ENCODE measurements at places on chromosomes 7 and 10.
A peak's percentile ranks its signal among the peaks of the same experiment; 100 is the strongest.

- DNase-seq: no peak
Observed at GRCh38 chr7:42476255-42476654, 239.2 kb upstream of the GLI3 start.

DNA sequence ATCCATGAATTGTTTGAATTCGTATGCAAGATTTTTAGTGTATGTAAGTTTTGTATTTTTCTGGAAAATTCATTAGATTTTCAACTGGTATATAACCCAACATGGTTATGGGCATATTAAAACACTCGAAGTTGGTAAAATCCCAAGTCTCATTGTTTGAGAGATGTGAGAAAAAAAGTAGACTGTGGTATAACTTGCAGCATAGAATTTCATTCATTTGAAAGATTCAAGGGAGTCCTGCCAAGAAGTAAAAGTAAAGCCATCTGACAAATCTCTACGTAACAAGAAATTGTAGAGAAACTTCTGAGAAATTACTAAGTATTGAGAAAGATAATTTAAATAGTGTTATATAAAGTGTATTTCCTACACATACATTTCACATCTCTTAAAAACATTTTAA lies 40.2 kb downstream of the SEMA3E start:
- DNase-seq: no peak

DNA sequence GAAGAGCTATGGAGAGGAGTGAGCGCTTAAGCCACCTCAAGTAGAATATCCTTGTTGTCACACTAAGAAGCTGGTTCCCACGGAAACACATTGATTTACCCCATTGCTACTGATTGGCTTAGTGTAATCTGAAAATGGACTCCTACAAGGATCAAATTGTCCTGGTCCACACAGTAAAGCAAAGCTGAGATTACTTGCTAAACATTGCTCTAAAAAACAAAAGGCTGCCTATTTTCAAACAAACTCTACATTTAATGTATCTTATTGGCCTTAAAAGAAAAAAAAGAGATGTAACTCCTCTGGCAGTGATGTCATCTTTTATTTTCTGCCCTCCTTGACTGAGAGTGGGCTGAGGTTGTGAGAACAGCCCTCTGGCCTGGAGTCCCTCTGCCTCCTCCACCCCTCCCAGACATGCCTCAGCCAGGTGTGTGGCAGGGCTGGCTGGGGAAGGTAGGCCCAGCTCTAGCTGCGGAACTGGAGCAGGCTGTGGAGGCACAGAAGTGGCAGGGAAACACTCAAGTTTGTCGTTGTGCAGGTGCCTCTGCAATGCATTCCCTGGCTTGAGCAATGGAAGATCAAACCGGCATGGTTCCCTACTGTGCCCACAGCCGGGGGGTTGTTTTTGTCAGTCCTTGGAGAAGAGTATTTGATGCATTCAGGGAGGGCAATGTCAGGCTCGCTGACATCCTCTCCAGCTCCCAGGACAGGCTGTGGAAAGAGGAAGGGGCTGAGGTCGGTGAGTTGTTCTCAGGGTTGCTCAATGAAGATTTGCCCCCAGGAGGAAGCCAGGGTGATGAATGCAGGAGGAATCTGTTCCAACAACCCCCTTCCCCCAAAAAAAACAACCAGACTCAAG lies 9.1 kb downstream of the KLF6 start:
- no peak for DNase-seq

DNA sequence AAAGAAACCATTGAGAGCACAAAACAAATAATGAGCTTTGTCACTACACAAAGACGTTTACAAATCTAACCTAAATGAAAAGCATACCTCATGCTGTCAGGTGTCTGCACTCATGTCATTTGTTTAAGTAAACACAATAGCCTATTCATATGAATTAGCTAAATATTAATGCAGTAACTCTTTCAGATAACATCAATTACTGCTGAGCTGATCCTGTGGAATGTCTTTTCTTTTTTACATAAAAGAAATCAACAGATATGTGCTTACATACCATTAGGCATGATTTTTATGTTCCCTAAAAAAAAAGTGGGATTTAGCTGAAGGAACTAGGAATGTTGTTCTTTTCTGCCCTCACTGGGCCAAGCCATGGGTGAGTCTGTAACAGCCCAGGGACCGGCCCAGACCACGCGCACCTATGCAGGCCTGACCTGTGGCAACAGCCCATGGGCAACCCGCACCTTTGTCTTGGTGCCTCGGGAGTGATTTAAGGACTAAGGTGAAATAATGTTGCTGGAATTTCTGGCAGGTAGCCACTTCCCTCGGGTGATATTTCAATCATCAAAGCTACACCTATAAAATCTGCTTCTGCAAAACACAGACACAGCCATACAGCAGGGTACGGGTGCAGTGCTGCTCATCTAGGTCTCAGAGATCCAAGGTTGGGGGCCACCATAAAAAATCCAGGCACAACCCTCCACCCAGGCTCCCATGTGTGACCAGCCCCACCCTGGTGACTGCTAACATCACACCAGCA lies 44.6 kb downstream of the FGFR2 start:
- peak; percentile 43 for DNase-seq

DNA sequence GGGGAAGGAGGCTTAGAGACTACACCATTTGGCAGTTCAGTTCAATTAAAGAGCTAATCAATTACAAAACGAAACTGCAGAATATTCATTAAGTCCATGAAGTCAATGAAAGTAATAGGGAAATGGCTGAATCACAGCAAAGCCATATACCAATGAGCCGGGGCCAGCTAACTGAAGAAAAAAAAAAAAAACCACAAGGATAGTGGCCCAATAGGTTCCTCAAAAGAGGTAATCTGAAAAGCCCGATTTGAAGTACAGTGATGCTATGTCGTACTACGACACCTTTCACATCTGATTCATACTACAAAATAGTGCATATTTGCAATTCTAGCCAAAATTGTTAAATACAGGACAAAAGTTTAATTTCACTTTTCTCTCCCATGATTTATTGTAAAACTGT lies 2.5 kb downstream of the ARHGAP12 start:
- no peak for DNase-seq

- no peak for DNase-seq
Observed at GRCh38 chr10:3873728-3874461, 88.9 kb upstream of the KLF6 start.

DNA sequence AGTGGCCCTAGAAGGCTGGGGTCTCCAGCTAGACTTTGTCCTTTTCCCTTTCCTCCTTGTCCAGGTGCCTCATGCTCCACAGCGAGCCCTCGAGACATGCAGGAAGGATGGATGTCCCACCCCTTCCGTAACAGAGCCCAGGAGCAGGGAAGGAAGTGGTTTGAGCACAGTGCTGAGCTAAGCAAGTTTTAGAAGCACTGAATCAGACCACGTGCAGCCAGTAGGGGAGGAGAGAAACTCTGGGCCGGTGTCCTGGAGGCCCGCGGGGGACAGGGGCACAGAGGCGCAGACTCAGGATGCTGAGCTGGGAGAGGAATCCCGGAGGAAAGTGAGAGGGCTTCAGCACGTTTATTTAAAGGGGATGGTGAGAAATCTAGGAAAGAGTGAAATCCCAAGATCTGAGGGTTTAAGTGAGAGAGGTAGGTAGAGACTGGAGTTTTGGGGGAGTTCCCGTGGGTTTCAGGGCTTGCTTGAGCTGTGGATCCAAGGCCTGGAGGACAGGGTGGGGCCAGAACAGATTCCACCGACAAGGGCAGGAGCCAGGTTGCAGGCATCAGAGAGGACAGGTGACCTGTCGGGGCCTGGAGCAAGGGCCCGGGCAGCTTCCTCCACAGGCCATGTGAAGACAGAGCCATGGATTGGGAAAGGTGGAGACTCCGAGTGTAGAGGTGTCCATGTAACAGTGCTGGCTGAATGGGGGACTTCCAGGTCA lies 4.4 kb upstream of the IRF5 start:
- DNase-seq: no peak

GRCh38 chr7:26090927-26091519 lies 61.0 kb upstream of the NFE2L3 start:
- DNase-seq: no peak

- no peak for DNase-seq
Observed at GRCh38 chr10:82213784-82214183, 338.8 kb downstream of the NRG3 start.

GRCh38 chr10:71771821-71772617 lies 1.3 kb downstream of the VSIR start:
- DNase-seq: peak; percentile 68

DNA sequence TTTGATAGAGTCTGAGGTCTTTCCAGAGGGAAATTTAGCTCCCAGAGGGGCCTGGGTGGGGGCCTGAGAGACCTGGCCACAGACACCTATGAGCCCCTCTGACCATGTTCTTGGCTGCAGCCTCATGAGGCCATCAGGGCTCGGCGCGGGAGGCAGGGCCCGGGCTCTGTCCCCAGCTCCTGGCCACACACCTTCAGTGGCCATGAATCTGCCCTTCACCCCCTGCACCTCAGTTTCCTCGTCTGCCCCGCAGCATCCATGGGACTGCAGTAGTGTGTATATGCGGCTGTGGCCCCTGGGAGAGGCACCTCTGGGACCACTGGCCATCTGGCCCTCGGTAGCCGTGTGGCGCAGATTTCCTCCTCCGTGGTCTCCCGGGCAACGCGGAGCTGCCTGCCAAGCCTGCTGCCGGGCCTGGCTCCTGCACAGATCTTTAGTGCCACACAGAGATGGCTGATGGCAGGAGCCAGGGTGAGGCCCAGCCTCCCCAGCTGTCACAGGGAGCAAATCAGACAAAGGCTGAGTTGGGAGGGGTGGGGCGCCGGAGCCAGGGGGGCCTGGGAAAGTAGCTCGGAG lies 23.6 kb upstream of the ADCYAP1R1 start:
- peak; percentile 63 for DNase-seq

DNA sequence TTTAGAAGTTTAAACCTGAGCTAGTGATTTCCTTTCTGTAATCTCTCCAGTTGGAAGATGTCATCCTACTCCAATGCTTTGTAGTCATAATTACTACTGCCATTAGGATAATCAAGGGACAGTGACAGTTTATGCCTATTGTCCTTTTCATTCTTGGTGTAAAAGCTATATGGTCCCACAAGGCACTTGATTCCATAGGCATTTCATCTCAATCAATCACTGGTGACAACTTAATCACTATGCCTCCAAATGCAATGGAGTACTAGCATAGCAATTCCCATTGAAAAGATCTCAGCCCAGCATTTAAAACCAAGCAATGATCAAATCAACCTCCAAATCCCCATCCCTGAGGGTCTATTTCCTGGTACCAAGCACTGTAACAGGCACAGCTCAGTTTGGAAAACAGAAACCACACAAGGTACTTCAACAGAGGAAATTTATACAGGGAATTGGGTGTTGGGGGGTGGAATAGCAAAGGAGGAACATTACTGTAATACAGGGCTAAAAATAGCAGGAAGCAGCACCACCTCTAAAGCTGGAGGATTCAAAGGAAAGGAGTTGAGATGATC lies 51.0 kb downstream of the FHIP2A start:
- DNase-seq: no peak

GRCh38 chr7:4127909-4128560 lies 554.1 kb upstream of the FOXK1 start:
- DNase-seq: no peak

DNA sequence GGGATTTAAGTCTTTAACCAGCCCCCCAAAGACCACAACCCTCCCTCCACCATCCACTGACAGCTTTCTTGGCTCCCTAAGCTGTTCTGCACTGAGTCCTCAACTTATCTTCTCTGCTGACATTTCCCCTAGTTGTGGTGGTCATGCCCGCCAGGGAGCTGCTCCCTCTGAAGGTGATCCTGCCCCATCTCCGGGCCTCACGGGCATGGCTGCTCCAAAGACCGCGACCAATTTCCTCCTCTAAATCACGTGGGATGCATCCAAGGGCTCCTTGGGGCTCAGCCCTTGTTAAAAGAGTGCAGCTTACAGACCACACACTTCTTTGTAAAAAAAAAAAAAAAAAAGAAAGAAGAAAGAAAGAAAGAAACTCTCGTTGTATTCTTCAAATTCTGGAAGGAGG lies 27.1 kb upstream of the KLF6 start:
- DNase-seq: no peak

DNA sequence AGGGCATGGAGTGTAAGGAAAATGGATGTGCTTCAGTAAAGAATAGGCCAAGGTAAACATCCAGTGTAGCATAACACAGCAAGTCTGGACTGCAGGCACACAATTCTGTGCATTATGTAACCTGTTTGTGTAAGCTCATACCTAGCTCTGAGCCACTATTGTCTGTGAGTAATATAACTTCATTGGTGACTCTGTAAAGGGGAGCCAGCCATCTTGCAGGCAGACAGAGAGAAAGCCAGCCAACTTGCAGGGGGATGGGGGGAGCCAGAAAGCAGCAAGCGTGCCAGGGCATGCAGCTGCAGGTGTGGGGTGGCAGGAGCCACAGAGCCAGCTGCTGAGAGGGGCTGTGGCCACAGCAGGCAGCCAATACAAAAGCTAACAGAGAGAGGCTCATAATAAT lies 449.2 kb downstream of the IPMK start:
- peak; percentile 10 for DNase-seq

DNA sequence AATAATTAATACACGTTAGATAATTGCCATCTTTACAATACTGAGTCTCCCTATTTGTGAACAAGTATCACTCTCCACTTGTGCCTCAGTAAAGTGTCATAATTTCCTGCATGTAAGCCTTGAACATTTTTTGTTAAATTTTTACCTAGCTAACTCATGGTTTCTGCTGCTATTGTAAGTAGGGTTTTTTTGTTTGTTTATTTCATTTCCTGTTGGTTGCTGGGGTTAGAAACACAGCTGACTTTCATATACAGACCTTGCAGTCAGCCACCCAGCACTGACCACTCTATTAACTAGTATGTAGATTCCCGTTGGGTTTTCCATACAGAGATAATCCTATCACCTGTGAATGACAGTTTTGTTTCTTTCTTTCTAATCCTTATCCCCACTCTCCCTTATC lies 133.3 kb downstream of the MPP7 start:
- DNase-seq: no peak

DNA sequence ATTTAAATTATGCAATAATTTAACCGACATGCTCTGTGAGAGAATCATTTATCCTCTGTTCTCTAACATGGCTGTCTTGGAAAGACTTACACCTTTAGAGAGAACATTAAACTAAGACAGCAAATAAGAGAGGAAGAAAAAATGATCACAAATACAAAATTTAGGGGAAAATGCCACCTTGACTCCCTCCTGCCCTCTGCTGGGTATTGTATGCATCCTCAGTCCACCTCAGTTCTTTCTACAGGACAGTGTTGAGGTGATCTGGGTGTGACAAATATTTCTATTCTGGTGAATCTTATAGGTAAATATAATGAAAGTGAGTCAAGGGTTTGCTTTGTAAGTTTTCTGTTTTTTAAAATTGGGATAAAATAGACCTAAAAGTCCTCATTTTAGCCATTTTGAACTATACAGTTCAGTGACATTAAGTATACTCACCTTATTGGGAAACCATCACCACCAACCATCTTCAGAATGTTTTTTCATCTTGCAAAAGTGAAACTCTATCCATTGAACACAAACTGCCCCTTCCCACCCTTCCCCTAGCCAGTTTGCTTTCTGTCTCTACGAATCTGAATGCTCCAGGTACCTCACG lies 61.5 kb upstream of the ELMO1 start:
- no peak for DNase-seq

DNA sequence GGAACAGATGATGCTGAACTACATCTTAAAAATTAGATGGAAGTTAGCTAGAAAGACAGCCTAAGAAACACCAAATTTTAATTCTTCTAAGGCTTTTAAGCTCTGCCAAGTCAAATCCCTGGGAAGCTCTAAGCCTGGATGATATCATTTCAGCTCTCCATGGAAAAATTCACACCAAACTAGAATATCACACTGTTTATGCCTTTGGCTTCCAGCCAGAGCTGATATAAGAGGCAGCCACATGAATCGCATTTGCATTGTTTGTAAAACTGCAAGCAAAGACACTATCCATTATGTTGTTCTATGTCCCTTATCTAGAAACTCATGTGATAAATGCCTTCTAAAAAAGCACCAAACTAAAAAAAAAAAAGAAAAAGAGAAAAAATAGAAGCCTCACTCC lies 430.4 kb downstream of the GRID1 start:
- no peak for DNase-seq

GRCh38 chr10:64044098-64044497 lies 522.9 kb downstream of the REEP3 start:
- DNase-seq: no peak

All from upper lobe of left lung (tissue), 6 donors.